Stimulated activated CD4-positive, alpha-beta T cell treated with anti-CD3 and anti-CD28 coated beads, Interleukin-1b, Interleukin-23, amount 100 ng/mL, for 24 hours (primary cell): ENCODE measurements at places on chromosomes 4 and X.

GRCh38 chrX:20285511-20285910, 18.8 kb upstream of the RPS6KA3 start:
- no peak for DNase-seq

DNA sequence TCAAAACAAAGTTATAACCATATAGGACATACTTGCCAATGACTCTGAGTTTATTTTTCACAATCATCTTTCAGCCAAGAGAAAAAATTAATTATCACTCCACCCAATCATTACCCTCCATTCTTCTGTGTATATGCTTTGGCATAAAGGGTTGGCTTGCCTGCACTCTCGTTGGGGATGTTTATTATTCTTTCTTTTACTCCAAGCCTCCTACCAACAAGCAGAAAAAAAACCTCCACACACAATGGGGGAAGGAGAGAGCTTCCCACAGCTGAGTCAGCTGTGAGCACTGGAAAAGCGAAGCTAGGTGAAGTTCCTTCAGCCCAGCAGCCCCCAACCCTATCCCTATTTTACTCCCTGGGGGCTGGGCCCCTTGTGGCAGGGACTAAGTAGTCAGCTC, 1.5 kb downstream of the OPHN1 start:
- no peak for DNase-seq

DNA sequence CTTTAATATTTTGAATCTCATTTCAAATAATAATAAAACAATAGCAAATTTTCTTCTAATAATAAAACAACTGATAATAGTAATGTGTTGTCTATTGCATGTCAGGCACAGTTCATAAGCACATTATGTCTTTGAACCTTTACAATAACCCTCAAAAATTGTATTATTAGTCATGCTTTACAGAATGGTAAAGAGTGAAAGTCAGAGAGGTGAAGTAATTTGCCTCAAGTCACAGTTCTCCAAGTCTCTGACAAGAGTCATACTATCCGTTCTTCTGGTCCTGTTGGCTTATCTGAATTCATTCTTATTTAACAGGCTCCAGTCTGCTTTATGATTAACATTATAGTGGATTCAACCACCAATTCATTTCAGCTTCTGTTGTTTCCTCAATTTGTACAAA, 313.0 kb downstream of the AFF2 start:
- DNase-seq, result no peak

DNA sequence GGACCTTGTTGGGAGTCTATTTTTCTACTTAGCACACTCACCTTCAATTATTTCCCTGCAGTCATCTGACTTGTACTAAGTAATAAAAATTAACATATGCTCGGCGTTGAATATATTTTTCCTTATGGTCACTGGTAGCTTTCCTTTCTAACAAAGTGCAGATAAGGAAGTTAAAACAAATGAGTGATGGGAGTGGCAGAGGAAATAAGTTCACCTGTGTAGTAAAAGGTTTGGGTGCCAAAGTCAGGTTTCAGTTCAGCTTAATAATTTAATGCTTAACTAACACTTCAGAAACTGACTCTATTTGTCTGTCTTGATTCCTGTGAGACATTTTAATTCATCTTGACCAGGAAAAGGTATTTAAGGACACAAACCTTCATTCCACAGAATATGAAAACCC, 184.4 kb downstream of the PCDH7 start:
- DNase-seq, result no peak
